Brain microvascular endothelial cell (primary cell): ENCODE measurements at places on chromosomes 3 and 15.

- DNase-seq, result no peak
Measured at GRCh38 chr3:127480196-127480954, 110.2 kb downstream of the TPRA1 start.

- no peak for DNase-seq
Measured at GRCh38 chr15:68582864-68583263, 4.1 kb downstream of the CORO2B start.

DNA sequence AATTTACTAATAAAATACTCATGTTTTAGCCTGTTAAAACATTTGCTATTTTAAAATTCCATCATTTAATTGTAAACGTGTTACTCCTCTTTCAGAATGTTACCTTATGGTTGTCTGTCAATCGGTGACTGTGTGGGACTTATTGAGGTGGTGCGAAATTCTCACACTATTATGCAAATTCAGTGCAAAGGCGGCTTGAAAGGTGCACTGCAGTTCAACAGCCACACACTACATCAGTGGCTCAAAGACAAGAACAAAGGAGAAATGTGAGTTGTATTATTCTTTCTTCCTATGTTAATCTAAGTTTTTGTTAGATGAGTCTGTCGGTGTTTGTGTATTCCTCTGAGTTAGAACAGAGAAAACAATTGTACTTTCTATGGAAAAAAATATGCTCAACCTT lies 21.7 kb downstream of the KCNMB3 start:
- no peak for DNase-seq

- DNase-seq, result no peak
Measured at GRCh38 chr3:197353001-197353866, 54.8 kb upstream of the DLG1 start.

DNA sequence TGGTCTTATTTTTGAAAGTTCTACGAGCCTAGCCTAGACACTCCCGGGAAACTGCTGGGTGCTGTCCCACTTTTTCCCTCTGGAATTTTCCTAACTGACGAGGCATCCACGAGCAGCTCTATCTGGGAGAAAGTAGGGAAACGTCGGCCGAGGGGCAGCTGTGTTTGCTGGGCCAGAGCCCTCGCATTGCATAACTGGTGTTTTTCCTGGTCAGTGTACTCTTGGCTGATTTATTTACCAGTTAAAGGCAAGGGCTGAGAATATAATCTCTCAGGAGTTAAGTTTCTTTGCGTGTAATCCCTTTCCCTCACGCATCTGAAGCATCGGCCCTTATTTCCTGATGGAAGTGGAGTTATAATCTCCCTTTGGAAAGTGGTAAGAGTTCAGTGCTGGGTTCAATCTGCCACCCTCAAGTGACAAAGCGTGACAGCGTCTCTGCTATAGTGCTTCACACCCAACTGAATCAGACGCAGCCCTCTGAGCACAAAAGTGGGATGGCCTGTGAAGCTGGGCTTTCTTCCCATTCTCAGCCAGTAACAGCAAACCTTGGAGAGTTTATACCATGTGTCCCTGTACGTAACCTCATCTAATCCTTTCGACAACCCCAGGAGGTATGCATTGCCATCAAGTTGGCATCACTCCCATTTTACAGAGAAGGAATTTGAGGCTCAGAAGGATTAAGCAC lies 311.5 kb downstream of the RORA start:
- no peak for DNase-seq

DNA sequence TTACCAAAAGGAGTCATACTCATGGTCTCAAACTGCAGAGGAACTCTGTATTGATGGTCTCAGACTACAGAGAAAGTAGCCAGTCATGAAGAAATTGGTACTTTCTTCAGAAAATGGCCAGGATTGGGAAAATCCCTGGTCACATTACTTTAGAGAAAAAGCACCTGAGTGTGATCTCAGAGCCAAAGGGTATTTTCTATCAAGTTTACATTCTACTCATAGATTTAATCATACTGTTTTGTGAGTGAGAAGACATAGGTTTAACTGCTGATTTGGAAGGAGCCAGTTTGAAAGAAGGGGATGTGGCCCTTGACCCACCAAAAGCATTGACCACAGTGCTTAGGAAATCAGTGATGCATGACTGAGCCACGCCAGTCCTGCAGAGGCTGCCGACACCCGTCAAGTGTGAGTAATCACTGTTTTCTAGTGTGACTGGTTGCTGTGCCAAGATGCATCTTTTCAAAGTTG lies 203.6 kb downstream of the AKAP13 start:
- DNase-seq, result no peak

DNA sequence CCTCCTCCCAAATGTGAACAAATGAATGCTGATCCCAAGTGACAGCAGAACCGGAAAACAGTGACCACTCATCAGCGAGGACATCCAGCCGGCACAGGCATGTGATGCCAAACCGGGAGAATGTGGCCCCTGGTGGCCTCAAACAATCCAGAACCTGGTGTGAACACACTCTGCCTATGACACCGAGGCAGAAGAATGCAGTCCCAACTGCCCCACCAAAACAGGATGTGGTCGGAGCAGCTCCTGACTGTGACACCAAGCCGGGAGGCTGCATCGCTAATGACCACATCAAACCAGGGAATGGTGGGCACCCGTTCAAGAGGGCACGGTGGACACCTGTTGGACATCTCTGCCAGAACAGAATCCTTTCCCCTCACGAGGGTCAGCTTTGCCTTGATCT lies 15.4 kb downstream of the SCN5A start:
- DNase-seq, result peak; percentile 46
